ENCODE measurements at places on chromosomes 4 and X.

GRCh38 chr4:149223659-149224058 lies 592.0 kb downstream of the IQCM start:
- no peak for DNase-seq

DNA sequence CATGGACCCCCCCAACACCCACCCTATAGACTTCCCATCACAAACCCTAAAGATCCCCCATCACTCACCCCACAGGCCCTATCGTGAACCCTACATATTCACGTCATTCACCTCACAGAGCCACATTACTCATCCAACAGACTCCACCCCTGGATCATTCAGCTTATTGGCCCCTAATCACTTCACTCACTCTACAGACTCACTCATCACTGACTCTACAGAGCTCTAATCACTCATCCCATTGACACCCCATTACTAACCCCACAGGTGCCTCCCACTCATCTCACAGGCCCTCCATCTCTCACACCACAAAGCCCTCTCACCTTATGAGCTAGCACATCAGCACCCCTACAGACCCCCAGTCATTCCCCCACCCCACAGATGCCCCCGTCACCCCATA lies 6.3 kb upstream of the TBC1D25 start:
- DNase-seq: no peak

GRCh38 chr4:73707918-73708577 lies 32.3 kb upstream of the CXCL8 start:
- DNase-seq: no peak

- DNase-seq: no peak
Observed at GRCh38 chrX:10728806-10729389, 108.5 kb upstream of the MID1 start.

GRCh38 chrX:10534611-10535010 lies 85.8 kb downstream of the MID1 start:
- DNase-seq: no peak

- no peak for DNase-seq
Observed at GRCh38 chrX:2474280-2474962, 26.4 kb downstream of the DHRSX start.

GRCh38 chr4:8763966-8764901 lies 107.4 kb downstream of the HMX1 start:
- no peak for DNase-seq
